ENCODE measurements at places on chromosomes 7 and 10.

GRCh38 chr10:14774797-14775196 lies at the start of gene FAM107B:
FAM107B (minus strand) TSS chr10:14774897; CDS start chr10:14774663, 234 bp downstream.
- no peak for DNase-seq

DNA sequence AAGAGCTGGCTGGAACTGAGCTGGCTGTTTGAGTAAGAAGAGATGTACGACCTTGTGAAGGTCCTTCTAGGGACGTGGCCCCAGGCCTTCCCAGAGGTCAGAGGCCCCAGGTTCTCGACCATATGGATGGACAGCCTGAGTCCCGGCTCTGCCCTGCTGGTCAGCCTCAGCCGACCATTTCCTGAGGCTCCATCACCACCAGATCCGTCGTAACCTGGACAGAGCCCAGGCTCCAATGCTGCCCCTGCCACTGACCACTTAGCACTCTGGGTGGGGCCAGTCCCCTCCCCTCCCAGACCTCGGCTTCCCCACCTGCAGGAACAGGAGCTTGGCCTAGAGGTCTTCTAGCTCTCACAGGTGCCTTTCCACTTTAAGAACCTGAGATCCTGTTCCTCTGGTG lies 10.6 kb upstream of the INMT start:
- no peak for DNase-seq

GRCh38 chr10:104589871-104590270 lies 51.2 kb upstream of the SORCS3 start:
- no peak for DNase-seq

GRCh38 chr10:123942114-123942861 lies 50.7 kb upstream of the CPXM2 start:
- DNase-seq: no peak

- DNase-seq: no peak
These were observed 1.6 kb downstream of the FRMD4A start for GRCh38 chr10:14328881-14329672.

- no peak for DNase-seq
These were observed 154.9 kb upstream of the TMEM72 start for GRCh38 chr10:44756216-44756615.

DNA sequence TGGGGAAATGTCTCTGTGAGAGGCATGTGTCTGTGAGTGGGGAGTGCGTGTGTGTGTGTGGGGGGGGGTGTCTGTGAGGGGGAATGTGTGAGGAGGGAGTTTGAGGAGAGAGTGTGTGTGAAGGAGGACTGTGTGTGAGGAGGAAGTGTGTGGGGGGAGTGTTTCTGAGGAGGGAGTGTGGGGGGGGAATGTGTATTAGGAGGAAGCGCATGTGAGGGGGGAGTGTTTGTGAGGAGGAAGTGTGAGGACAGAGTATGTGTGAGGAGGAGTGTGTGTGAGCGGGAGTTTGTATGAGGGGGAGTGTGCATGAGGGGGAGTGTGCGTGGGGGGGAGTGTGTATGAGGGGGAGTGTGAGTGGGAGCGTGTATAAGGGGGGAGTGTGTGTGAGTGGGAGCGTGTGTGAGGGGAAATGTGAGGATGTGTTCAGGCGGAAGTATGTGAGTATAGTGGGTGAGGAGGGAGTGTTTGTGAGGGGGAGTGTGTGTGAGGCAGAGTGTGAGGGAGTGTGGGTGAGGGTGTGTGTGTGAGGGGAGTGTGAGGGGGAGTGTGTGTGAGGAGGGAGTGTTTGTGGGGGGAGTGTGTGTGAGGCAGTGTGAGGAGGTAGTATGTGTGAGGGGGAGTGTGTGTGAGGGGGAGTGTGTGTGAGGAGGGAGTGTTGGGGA lies 21.8 kb upstream of the PTPRN2 start:
- DNase-seq: no peak

- DNase-seq: peak; percentile 8
These were observed 601.3 kb downstream of the GALNT17 start for GRCh38 chr7:71733107-71733870.

GRCh38 chr7:135197906-135198655 lies 13.2 kb downstream of the WDR91 start:
- no peak for DNase-seq

- DNase-seq: no peak
These were observed 18.3 kb downstream of the STEAP1B start for GRCh38 chr7:22481726-22482125.

DNA sequence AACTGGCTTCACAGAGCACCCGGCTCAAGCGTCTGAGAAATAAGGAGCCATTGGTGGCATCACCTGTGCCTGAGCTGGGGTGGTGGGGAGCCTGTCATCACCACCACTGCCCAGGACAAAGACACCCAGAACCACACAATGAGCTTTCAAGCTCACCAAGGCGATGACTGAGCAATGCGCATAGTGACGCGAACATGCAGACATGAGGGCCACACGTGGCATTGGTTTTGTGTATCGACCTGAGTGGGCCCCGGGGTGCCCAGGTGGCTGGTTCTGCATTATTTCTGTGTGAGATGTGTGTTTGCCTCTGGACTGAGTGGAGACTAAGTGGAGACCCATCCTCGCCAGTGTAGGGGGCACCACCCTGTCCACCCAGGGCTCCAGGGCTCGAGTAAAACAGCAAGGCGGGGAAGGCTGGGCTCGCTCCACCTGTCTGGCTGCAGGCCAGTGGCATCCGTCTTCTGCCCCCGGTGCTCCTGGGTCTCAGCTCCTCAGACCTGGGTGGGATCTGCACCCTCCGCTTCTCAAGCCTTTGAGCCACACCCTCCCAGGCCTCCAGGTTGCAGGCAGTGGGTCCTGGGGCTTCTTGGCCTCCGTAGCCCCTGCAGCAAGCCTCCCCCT lies 92.6 kb downstream of the DIP2C start:
- no peak for DNase-seq

DNA sequence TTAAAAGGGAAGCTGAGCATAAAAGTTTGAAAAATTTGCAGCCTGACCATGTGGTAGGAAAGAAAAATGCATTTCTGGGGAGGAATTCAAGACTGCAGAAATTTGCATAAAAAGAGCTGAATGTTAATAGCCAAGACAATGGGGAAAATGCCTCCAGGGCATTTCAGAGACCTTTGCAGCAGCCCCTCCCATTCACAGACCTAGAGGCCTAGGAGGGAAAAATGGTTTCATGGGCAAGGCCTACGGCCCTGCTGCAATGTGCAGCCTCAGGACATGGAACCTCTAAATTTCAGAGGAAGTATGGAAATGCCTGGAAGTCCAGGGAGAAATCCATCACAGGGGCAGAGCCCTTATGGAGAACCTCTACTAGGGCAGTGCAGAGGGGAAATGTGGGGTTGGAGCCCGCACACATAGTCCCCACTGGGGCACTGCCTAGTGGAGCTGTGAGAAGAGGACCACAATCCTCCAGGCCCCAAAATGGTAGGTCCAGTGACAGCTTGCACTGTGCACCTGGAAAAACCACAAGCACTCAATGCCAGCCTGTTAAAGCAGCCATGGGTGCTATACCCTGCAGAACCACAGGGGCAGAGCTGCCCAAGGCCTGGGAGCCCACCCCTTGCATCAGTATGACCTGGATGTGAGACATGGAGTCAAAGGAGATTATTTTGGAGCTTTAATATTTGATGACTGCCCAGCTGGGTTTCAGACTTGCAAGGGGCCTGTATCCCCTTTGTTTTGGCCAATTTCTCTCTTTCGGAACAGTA lies 243.8 kb downstream of the DNAJB9 start:
- no peak for DNase-seq

GRCh38 chr7:131016230-131016629 lies 282.2 kb upstream of the KLF14 start:
- no peak for DNase-seq

DNA sequence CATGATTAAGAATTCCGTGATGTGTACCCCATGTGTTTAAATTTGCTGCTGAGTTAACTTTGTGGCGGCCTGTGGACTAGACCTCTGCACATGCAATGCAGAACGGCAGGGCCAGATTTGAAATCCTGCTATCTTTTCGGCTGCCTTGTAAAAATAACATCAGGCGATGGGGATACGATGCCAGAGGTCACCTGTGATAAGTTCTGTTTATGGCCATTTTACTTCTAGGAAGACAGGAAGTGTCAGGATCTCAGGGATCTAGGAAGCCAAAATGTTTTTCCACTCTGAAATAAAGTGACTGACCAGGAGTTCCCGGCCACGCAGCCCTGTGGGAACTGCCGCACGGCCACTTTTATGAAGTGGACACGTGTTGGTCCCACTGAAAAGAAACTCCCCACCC lies 77.5 kb downstream of the EGFR start:
- no peak for DNase-seq

DNA sequence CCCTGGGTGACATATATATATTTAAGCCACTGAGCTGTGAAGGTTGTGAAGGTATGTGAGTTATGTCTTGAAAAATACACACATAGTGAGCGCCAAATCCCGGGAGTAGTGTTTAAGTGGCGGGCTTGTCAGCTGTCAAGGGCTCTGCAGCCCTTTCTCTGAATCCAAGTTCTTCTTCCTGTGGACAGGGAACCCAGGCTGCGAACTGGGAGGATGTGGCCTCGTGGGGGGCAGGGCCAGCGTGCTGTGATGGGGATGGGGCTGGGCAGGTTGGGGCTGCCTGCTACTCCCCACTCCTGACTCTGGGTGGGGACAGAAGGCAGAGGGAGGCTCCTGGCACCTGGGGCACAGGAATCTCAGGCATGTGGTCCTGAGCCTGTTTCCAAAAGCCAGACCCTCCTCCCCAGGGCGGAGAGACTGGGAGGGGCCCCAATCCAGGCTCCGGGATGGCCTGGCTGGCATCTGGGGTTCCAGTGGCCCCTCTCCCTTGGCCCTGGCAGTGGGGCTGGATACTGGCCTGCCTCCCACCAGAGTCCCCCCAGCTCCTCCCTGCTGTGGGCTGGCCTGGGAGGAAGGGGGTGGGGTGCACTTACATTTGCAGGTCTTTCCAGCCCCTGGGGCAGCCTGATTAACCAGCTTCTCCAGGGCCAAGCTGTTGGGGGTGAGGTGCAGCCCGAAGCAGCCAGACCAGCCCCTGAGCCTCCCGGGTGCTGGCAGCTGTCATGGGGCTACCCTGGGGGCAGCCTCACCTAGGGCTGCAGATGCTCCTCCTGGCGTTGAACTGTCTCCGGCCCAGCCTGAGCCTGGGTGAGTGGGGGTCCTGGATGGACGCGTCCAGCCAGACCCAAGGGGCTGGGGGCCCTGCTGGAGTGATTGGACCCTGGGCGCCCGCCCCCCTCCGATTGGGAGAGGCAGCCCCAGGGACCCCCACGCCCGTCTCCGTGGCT lies at the start of gene UPK3B:
Gene UPK3B, plus strand, starts transcription at position 622 of the 947 bp plus-strand sequence. Its CDS starts 101 bp downstream, at position 723.
- DNase-seq: no peak

DNA sequence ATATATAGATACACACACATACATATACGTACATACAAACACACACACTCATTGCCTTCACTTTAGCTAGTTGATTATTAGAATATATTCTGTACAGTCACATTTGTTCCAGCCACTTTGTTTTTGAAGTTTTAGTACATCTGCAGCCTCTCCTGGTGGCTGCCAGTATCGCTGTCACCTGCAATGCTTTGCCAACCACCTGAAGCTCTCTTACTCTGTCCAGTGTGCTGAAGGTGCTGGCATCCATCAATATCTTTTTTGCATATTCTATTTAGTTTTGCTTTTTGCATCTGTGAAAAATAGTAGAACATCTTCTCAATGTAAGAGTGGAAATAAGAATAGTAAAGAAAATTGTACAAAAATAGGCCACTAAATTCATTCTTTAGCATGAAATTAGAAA lies 388.6 kb downstream of the EXOC4 start:
- DNase-seq: no peak

- DNase-seq: no peak
These were observed 135.3 kb upstream of the VWC2 start for GRCh38 chr7:49638166-49638565.

DNA sequence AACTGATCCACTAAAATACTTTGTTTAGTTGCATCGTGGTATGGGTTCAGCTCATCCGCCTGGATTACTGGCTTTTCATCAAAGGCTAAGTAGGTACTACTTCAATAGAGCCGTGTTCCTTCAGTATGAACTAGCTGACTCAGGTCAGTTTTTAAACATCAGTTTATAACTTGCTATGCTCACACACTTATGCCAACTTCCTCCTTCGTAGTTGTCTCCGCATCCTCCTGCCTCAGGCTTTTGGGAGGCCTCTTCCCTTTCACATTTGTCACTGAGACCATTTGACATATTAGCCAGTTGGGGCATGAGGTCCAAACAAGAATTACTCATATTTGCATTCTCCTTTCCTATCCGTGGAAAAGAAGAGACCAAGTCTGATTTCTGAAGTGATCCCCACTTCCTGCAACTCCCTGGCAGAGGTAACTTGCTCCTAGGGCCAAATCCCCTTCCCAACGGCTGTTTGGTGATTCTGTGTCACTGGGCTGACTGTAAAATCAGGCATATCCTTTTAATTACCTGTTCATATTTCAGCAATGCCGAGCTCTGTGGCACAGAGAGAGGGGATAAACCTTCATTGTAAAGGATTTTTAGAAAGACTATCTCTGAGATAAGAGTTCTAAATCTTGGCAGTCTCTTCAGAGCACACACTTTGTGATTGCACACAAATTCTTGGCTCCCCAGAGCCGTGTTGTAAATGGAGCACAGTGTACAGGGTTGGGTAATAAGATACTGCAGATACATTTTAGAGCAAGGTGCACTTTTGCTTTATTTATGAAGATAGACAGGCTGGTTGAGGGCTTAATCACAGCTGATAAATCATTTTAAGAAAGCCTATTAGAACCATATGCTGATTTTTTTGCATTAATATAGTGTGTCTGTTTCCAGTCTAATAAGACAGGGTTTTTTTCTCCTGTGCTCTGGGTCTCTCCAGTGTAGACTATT lies 108.0 kb downstream of the CREB5 start:
- no peak for DNase-seq

GRCh38 chr10:61732629-61733278 lies 70.0 kb downstream of the CABCOCO1 start:
- no peak for DNase-seq

DNA sequence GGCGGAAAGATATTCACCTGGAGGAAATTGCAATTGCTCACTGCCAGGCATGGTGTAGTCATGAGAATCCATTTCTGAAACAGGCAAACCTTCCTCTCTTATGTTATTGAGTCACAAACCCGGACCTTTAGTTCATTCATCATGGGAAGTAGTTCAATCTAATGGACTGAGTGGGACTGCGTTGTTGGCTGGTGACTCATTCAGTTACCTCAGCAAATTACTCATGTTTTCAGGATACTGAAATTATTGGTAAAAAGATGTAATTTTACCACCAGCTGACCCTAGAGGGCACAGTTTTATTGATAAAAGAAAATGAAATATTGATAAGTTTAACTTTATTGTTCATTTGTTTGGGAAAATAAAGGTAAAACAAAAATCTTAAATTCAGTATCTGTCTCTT lies 1194.4 kb upstream of the SORCS1 start:
- DNase-seq: no peak

- DNase-seq: no peak
These were observed 141.1 kb upstream of the WNT16 start for GRCh38 chr7:121187676-121188075.

GRCh38 chr7:112120696-112121217 lies 85.4 kb downstream of the DOCK4 start:
- DNase-seq: no peak

DNA sequence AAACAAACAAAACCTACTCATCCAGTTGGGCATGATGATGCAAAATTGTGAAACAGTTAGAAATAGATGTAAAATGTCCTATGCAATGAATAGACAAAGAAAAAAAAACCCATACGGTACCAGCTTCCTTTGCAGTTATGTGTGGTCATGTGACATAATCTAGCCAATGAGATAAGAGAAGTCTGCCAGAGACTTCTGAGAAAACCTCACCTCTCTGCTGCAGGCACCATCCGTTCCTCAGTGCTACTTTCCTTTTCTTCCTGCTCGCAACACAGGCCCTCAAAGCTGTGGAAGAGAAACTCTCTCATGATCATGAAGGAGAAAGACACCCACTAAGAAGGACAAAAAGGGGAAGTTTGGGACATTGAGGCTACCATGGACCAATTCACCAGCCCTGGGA lies 76.8 kb upstream of the CARD11 start:
- no peak for DNase-seq

- DNase-seq: no peak
These were observed 1.4 kb downstream of the BNIP3 start for GRCh38 chr10:131980321-131980720.
